Smooth muscle cell of the umbilical artery (primary cell): ENCODE measurements at places on chromosomes 11 and 22. TPM values are rescaled to one million over a fixed set of nuclear protein-coding genes. Genes with fewer than 3 reads are reported as not detected.

ZP1 gene
- 0.60 and 6.8 TPM in 2 replicates for total RNA-seq

C11orf42 gene
- not detected in 2 replicates for total RNA-seq

KCNJ11 gene
- not detected in 2 replicates for total RNA-seq

CCDC179 gene
- total RNA-seq: not detected in 2 replicates

SLC22A6 gene
- not detected in 2 replicates for total RNA-seq

KCNQ1 gene
- not detected in 2 replicates for total RNA-seq

SHANK3 gene
- 0.59 and 1.0 TPM in 2 replicates for total RNA-seq

MIOX gene
- total RNA-seq: not detected in 2 replicates

LRP4 gene
- total RNA-seq: 8.6 and 12.5 TPM in 2 replicates

ARL2 gene
- total RNA-seq: 73.7 and 76.6 TPM in 2 replicates

CDC42EP2 gene
- total RNA-seq: 20.8 and 23.7 TPM in 2 replicates

RBM4 gene
- 92.7 and 93.8 TPM in 2 replicates for total RNA-seq

OR52N4 gene
- total RNA-seq: not detected in 2 replicates

STK33 gene
- 4.3 and 5.3 TPM in 2 replicates for total RNA-seq

NDUFS3 gene
- 43.2 and 66.2 TPM in 2 replicates for total RNA-seq

TYR gene
- not detected in 2 replicates for total RNA-seq

HEPN1 gene
- total RNA-seq: 0.09 TPM in 1 of 2 replicates, not detected in the other

CD3G gene
- not detected in 2 replicates for total RNA-seq

ST14 gene
- total RNA-seq: not detected in 2 replicates

CALCA gene
- not detected in 2 replicates for total RNA-seq

YPEL1 gene
- total RNA-seq: 0.37 and 0.59 TPM in 2 replicates

MYRF gene
- total RNA-seq: 22.0 and 26.3 TPM in 2 replicates

KREMEN1 gene
- 3.4 and 4.2 TPM in 2 replicates for total RNA-seq

RHOG gene
- 9.2 and 19.7 TPM in 2 replicates for total RNA-seq

FERMT3 gene
- total RNA-seq: 0.30 and 1.7 TPM in 2 replicates

PAK1 gene
- 18.4 and 34.4 TPM in 2 replicates for total RNA-seq

DKK3 gene
- 328 and 422 TPM in 2 replicates for total RNA-seq

MS4A4A gene
- total RNA-seq: not detected in 2 replicates

SLC39A13 gene
- total RNA-seq: 70.4 and 120 TPM in 2 replicates

TXN2 gene
- 15.1 and 22.9 TPM in 2 replicates for total RNA-seq

MFRP gene
- not detected in 2 replicates for total RNA-seq

OR8D1 gene
- not detected in 2 replicates for total RNA-seq

MN1 gene
- 0.55 and 1.8 TPM in 2 replicates for total RNA-seq

FEN1 gene
- 8.6 and 18.8 TPM in 2 replicates for total RNA-seq

ST13 gene
- total RNA-seq: 244 and 266 TPM in 2 replicates

RNF121 gene
- total RNA-seq: 49.9 and 53.7 TPM in 2 replicates

OR8D4 gene
- total RNA-seq: not detected in 2 replicates

P4HA3 gene
- 116 and 240 TPM in 2 replicates for total RNA-seq

CREB3L1 gene
- total RNA-seq: 61.8 and 82.1 TPM in 2 replicates

ZNF214 gene
- total RNA-seq: 2.8 and 4.2 TPM in 2 replicates

GAB2 gene
- total RNA-seq: 12.8 and 14.0 TPM in 2 replicates

EXT2 gene
- 324 and 375 TPM in 2 replicates for total RNA-seq

KCNJ5 gene
- total RNA-seq: not detected in 2 replicates

CNGA4 gene
- 0.09 TPM in 1 of 2 replicates, not detected in the other for total RNA-seq

SCUBE1 gene
- total RNA-seq: not detected in 2 replicates

F2 gene
- total RNA-seq: not detected in 2 replicates

OR51B2 gene
- total RNA-seq: not detected in 2 replicates

POU2AF1 gene
- not detected in 2 replicates for total RNA-seq

OR5M10 gene
- total RNA-seq: not detected in 2 replicates

MOV10L1 gene
- total RNA-seq: 2.1 and 14.8 TPM in 2 replicates

EMID1 gene
- not detected in 2 replicates for total RNA-seq

PHLDB1 gene
- 96.2 and 140 TPM in 2 replicates for total RNA-seq

OR51L1 gene
- total RNA-seq: not detected in 2 replicates

NDUFA6 gene
- total RNA-seq: 28.5 and 54.6 TPM in 2 replicates
